Activated T-helper 2 cell treated with anti-CD3 and anti-CD28 coated beads, Interferon-gamma antibody, Interleukin-2, Interleukin-4, amounts not matched to agents 10 μg/mL and 5 μg/mL and 100 μg/mL, durations not matched to agents 14 hours and 24 hours and 36 hours (primary cell): ENCODE measurements at places on chromosomes 1 and 21.

DNA sequence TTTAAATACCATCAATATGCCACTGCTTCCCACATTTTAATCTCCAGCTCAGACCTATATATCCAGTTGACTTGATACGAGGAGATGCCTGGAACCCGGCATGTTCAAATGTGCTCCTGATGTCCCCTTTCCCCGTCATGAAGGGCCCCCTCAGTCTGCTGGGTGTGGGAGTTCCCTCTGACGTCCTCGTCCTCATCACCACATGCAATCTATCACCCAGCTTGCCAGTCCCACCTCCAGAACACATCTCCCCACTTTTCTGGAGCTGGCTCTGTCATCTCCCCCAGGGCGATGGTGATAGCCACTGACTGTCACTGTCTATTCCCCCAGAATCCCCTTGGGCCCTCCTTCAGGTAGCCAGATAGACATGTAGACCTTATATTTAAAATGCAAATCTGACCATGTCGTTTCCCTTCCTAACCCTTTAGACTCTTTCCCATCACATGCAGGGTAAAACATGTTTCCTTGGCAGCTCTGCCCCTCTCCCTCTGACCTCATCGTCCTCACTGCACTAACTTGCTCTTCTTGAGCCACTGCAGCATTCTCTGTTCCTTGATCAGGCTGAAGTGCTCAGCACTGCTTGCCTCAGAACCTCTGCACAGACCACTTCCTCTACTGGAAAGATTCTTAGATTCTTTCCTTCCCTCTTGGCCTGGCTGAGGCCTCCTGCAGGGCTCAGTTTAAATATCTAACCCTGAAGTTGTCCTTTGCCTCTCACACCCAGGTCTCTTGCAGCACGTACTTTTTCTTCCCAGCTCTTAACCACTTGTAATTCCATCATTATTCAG lies 7.4 kb downstream of the AZIN2 start:
- DNase-seq: no peak

DNA sequence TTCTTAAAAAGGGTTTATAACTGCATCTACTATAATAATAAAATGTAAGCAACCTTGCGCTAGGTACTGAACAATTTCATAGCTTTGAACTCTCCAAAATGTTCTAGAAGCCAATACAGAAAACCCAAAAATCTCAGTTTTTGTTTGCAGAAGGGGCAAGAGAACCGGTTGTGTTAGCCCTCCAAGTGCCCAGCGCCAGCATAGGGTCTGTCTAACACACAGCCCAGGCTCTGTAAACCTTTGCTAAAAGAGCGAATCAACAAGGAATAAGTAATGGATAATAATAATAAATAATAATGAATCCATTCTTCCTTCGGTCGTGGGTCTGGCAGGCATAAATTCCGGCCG lies 333 bp upstream of the CHAF1B start:
- no peak for DNase-seq

- no peak for DNase-seq
Observed at GRCh38 chr1:113958691-113959090, 20.6 kb upstream of the OLFML3 start.

- no peak for DNase-seq
Observed at GRCh38 chr1:151005729-151006319, 878 bp downstream of the MINDY1 start.

DNA sequence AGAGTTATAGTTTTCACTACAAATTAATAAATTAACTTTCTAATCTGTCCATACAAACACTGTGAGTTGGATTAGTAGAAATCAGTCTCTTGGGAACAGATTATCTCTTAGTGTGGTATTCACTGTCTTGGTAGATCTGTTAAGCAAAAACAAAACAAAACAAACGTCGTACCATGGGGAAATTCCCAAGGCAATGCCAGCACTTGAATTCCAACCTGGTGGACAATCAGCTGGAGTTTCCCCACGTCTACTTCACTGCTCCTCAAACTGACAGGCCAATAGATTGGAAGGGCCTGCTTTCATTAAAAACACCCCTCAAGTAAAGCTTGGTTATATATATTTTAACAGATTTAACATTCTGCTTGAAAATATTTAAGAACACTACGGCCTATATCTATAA lies 31.9 kb downstream of the GDAP2 start:
- no peak for DNase-seq
